ENCODE measurements at places on chromosomes 7 and 10.

DNA sequence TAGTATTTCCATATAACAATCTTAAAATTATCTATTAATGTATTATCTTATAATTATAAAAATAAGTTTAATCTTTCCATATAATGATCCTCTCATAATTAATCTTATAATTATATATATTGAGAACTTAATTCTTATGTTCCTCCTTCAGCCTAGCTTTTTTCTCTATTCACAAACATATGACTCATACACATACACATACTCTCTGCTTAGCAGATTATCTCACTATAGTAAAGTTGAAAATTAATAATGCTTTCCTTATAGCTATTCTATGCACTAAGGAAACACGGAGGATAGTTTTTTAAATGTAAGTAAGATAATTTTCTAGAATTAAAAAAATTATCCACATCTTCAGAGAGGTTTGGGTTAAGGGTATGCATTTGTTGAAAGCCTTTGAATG lies 47.7 kb upstream of the ITGB8 start:
- no peak for DNase-seq

GRCh38 chr7:31006857-31007256 lies 43.1 kb downstream of the GHRHR start:
- DNase-seq, result no peak

GRCh38 chr10:43215758-43216455 lies 51.0 kb downstream of the RASGEF1A start:
- DNase-seq, result no peak

GRCh38 chr10:3169271-3169670 lies 3.3 kb downstream of the PITRM1 start:
- DNase-seq, result no peak

GRCh38 chr10:132560241-132560731 lies 22.7 kb downstream of the INPP5A start:
- DNase-seq, result peak; percentile 84

- no peak for DNase-seq
Measured at GRCh38 chr7:70733090-70733489, 398.9 kb upstream of the GALNT17 start.

DNA sequence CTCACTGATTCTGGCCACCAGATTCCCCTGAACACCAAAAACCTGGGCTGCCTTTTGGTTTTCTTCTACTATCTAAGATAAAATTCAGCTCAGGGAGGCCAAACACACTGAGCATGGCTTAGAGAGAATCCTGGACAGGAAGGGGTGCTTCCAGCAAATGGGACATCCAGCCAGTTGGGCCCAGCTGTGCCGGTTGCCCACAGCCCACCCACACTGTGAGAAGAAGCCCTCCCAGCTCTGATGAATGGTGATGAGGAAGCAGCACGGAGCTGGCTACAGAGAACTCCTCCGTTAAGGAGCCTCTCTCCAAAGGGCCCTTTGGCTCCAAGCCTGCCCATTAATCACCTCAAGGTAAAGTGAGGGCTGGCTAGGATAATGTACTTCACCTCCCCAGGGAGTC lies 15.9 kb downstream of the LRRC18 start:
- no peak for DNase-seq

GRCh38 chr10:132957131-132957530 lies 14.8 kb upstream of the CFAP46 start:
- no peak for DNase-seq

DNA sequence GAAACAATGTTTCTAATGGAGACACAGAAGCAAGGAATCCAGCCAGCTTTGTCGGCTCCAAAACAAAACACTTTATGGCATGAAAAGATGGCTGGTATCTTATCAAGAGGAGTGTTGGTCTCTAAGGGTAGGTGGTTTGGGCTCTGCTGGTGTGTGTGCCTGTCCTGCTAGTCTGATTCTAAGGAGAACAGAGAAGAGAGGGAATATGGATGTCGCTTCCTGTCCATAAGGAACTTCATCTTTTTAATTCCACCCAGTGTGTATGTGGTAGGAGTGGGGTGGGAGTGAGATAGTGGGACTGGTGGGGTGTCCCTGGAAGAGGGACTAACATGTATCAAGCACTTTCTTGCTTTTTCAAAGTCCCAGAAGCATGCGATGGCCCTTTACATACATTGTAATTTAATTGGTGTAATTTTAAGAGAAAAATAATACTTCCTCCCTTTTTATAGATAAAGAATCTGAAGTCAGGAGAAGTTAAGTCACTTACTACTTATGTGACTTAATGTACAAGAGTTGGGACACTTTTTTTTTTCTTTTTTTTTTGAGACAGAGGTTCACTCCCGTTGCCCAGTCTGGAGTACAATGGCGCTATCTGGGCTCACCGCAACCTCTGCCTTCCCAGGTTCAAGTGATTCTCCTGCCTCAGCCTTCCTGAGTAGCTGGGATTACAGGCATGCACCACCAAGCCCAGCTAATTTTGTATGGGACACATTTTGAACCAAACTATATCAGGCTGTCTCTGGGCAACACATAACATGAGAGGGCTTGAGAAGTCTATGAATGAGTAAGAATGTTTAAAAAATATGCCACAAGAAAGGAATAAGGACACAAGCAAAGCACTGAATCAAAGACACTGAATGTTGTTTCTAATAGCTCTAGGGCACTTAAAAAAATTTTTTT lies 18.8 kb downstream of the NT5C3A start:
- DNase-seq, result no peak

Data from common myeloid progenitor, CD34-positive (primary cell).